Hepatocyte (in vitro differentiated cells): ENCODE measurements at places on chromosomes 3 and 15. TPM values are rescaled to one million over a fixed set of nuclear protein-coding genes. Genes with fewer than 3 reads are reported as not detected.

Gene FURIN
- polyA plus RNA-seq: 84.6 and 98.9 TPM in 2 replicates

Gene ETV5
- 15.0 and 23.6 TPM in 2 replicates for polyA plus RNA-seq

Gene AP3S2
- polyA plus RNA-seq: 14.2 and 15.6 TPM in 2 replicates

Gene TMED3
- polyA plus RNA-seq: 204 and 223 TPM in 2 replicates

GRCh38 chr3:139619484-139619883 lies 58.3 kb downstream of the NMNAT3 start:
- no peaks in the 10 kb centered on the region for H3K36me3 ChIP-seq
- H3K4me1 ChIP-seq: no peaks in the 10 kb centered on the region
- no peak overlapping the region for H3K27ac ChIP-seq
- no peak overlapping the region for H3K4me3 ChIP-seq
- DNase-seq: no peak
- H3K27me3 ChIP-seq: no peaks in the 10 kb centered on the region

DNA sequence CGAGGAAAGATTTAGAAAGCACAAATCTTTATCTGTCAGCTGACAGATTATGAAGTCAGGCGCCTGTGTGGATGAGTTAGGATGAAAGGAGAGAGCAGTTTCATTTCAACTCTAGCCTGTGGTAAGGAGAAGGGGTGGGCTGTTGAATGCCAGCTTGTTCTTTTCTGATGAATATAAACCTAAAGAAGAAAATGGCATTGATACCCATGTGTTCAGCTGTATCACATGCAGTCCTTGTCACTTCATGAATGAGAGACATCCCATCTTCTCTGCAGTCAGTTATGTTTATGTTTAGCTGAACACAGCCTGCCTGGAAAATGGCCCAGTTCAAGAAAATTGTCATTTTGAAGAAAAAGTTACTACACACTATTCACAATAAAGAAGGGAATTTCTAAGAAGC lies 345.7 kb upstream of the RBMS3 start:
- H3K4me3 ChIP-seq: no peak overlapping the region
- H3K4me1 ChIP-seq: no peaks in the 10 kb centered on the region
- no peaks in the 10 kb centered on the region for H3K27me3 ChIP-seq
- DNase-seq: no peak

DNA sequence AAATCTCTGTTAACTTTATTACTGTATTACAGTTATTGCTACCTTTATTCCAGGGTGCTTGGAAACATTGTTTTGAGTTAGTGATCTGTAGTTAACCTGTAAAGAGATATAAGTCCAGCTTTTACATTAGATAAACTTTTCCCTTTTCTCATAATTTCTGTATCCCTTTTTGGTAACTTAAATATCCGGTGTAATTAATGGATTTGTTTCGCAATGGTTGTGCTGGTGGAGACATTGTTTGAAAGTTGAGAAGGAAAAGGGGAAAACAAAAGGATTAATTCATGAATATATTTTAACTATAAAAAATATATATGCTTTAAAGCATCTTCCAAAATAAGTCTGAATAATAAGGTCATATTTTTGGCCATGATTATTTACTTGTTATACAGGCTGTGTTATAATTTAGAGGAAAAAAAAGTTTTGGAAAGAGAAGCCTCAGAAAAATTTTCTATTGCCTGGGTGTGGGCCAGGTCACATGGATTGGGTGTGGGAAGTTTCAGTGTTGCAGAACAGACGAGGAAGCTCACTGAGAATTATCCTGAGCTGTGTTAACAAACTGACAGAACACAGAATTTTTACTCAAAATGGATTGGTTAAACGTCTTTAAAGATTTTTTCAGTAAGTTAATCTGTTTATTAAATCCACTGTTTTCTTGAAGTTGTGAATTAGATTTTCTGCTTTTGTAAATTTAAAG lies 27.7 kb upstream of the IL20RB start:
- no peaks in the 10 kb centered on the region for H3K27me3 ChIP-seq
- peak overlapping the region; percentile 14 for H3K27ac ChIP-seq
- H3K4me1 ChIP-seq: no peaks in the 10 kb centered on the region
- no peaks in the 10 kb centered on the region for H3K36me3 ChIP-seq

- DNase-seq: no peak
- H3K27ac ChIP-seq: no peak overlapping the region
- H3K4me3 ChIP-seq: no peak overlapping the region
- no peaks in the 10 kb centered on the region for H3K27me3 ChIP-seq
- H3K4me1 ChIP-seq: no peaks in the 10 kb centered on the region
These were observed 463.9 kb downstream of the WDR72 start for GRCh38 chr15:53295574-53295973.

DNA sequence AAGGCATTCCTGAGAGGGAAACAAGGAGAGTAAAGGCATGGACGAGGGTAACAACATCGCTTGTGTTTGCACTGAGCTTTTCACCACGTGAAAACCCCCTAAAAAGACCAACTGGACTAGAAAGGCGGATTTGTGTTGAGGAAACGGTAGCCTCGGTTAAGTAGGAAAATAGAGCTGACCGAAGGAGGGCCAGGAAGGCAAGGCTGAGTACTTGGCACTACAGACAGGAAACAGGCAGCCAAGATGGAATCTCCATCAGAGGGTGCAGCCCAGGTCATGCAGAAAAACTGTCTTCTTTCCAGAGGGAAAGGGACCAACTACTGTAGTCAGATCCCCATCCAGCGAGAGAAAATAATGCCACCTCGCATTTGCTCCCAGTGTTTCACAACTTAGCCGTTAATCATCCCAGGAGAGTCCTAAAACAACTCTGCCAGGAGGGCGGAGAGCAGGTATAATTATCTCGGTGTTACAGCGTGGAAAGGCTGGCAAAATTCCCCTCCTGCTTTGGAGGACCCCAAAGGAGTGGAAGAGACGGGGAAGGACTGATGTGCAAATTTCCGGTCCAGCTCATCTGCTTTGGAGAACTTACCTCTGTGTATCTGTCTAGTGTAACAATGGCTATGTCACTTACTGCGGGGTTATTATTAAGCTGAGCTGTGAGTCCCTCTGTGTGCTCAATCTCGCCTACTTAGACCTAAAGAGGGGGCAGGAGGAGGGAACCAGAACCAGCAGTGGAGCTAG lies 77.2 kb downstream of the MYO1E start:
- H3K36me3 ChIP-seq: no peaks in the 10 kb centered on the region
- no peak for DNase-seq
- H3K4me3 ChIP-seq: no peak overlapping the region
- peak overlapping the region; percentile 29 for H3K27ac ChIP-seq
- peaks cover 20% of the 10 kb centered on the region for H3K4me1 ChIP-seq

- no peaks in the 10 kb centered on the region for H3K36me3 ChIP-seq
- H3K27me3 ChIP-seq: no peaks in the 10 kb centered on the region
- no peak overlapping the region for H3K27ac ChIP-seq
These were observed 193.7 kb downstream of the CHST2 start for GRCh38 chr3:143313025-143313892.

DNA sequence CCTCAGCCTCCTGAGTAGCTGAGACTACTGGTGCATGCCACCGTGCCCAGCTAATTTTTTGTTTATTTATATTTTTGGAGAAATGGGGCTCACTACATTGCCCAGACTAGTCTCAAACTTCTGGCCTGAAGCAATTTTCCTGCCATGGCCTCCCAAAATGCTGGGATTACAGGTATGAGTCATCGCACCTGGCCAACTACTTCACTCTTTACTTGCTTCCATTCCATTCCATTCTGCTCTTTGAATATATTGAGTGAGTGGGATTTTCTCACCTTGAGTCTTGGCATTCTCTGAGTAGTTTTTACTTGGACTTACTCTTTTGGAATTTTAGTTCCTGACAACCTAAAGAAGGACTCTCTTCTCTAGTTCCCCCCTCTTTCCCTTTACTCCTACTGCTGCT lies 93.8 kb upstream of the UNC13C start:
- no peaks in the 10 kb centered on the region for H3K36me3 ChIP-seq
- H3K4me3 ChIP-seq: no peak overlapping the region
- no peaks in the 10 kb centered on the region for H3K27me3 ChIP-seq
- no peak for DNase-seq
- H3K4me1 ChIP-seq: no peaks in the 10 kb centered on the region
- H3K27ac ChIP-seq: no peak overlapping the region

GRCh38 chr15:70722266-70723121 lies 40.9 kb downstream of the UACA start:
- no peaks in the 10 kb centered on the region for H3K36me3 ChIP-seq
- no peak overlapping the region for H3K27ac ChIP-seq
- H3K4me1 ChIP-seq: peaks cover 10% of the 10 kb centered on the region
- H3K27me3 ChIP-seq: no peaks in the 10 kb centered on the region

DNA sequence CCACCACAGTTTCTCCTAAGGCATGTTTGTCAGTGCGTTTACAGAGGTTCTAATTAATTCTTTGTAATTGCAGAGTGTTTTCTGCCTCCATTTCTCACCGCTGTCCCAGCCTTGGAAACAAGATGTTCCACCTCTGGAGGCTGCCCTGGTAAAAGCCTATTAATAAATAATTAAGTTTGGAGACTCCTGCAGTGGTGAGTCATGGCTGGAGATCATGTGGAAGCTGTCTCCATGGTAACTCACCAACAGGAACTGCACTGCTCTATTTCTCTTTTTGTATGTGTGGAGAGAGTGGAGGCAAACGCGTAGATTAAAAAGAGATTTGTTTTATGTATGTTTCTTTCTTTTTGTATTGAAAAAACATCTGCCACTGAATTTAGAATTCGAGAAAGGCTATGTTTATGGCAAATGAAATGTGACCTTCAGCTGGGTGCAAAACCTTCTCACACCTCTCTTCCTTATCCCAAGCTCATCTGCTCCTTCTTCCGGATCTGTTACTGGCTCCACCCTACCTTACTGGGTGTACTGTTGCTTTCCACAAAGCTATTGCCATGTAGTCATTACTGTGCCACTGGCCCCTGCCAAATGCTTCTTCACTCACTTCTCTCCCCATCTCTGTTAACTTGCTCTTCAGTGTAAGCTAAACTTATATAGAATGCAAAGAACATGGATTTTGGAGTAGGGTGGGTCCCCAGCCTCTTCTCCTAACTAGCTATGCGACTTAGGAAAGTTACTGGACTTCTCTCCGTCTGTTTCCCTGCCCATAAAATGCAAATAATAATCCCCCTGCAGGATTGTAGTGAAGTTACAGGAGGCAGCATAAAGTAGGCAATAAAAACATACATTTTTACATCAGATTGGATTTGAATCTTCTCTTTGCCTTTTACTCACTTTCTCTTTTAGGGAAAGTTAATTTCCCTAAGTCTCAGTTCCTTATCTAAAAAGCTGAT lies 778.5 kb downstream of the NTRK3 start:
- no peak overlapping the region for H3K4me3 ChIP-seq
- peak; percentile 90 for DNase-seq
- H3K27me3 ChIP-seq: no peaks in the 10 kb centered on the region
- no peaks in the 10 kb centered on the region for H3K4me1 ChIP-seq
- H3K36me3 ChIP-seq: no peaks in the 10 kb centered on the region

GRCh38 chr3:55107187-55107586 lies 179.3 kb upstream of the LRTM1 start:
- H3K27ac ChIP-seq: no peak overlapping the region
- no peaks in the 10 kb centered on the region for H3K36me3 ChIP-seq
- H3K27me3 ChIP-seq: no peaks in the 10 kb centered on the region
- no peaks in the 10 kb centered on the region for H3K4me1 ChIP-seq
- DNase-seq: no peak

DNA sequence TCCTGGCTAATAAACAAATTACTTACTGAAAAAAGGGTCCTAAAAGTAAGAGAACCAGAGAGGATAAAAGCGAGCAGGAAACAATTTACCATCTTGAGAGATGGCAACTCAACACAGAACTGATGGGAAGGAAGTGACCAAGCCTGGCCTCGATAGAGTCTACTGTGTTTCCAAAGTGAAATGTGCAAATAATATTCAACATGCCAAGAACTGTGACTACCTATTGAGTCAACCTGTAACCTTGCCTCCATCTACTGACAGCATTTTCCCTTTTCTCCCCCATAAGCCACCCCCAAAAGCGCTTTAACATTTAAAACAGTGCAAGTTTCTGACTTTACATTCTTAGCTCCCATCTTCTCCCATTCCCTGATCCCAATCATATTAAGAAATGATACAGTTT lies 75.4 kb upstream of the PSMD6 start:
- H3K27me3 ChIP-seq: no peaks in the 10 kb centered on the region
- no peaks in the 10 kb centered on the region for H3K4me1 ChIP-seq
- no peak for DNase-seq

GRCh38 chr15:89198934-89199333 lies 22.4 kb downstream of the RLBP1 start:
- H3K4me1 ChIP-seq: no peaks in the 10 kb centered on the region
- no peak for DNase-seq
- H3K36me3 ChIP-seq: no peaks in the 10 kb centered on the region
- no peaks in the 10 kb centered on the region for H3K27me3 ChIP-seq
- H3K4me3 ChIP-seq: no peak overlapping the region

DNA sequence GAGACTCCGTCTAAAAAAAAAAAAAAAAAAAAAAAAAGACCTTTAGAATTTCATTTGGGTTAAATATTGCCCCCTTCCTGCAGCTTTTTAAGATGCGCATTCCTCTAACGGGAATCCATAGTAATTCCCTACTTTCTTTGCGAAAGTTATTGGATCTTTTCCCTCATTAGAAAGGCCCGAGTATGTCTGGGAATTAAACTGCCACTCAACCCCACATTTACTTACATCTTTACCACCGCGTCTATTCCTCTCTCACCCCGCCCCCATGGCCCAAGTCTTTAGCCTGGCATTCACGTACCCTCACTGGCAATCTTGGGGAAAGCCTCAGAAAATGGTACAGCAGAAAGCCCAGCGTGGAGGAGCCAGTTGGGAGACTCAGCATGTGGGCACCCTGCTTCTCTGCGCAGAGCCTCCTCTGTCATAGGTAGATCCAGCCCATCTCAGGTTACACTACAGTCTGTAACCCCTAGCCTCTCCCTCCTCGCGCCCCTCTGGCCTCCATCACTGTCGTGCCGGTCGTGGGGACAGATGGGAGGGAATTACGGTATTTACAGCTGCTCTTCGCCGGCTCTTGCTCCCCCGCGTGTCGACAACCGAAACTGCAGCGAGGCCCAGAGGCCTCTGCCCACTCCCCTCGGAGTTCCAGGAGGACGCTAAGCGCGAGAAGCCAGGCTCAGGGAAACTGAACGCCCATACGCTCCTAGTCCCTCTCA lies 6.4 kb upstream of the ANKDD1A start:
- DNase-seq: peak; percentile 86
- no peaks in the 10 kb centered on the region for H3K36me3 ChIP-seq
- H3K4me3 ChIP-seq: no peak overlapping the region
- peak overlapping the region; percentile 47 for H3K27ac ChIP-seq

GRCh38 chr3:127451321-127451720 lies 139.2 kb downstream of the TPRA1 start:
- no peak for DNase-seq
- no peaks in the 10 kb centered on the region for H3K36me3 ChIP-seq
- no peak overlapping the region for H3K27ac ChIP-seq
- peaks cover 3% of the 10 kb centered on the region for H3K4me1 ChIP-seq

DNA sequence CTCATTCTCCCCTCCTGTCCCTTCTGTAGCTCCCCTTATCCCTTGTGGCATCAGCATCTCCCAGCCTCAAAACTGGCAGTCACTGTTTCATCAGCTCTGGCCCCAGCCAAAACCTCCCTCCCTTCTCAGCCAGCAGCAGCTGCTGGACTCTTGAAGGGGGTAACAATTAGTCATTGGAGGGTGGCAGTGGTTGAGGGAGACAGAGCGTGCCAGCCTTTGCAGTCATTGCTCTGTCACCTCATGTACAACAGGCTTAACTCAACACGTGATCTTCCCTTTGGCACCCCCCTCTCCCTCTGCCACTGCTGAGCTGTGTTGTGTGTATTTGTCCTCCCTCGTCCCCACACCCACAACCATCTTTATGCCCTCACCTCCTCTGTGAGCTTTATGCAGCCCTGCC lies 28.2 kb downstream of the RBP2 start:
- DNase-seq: no peak
- no peaks in the 10 kb centered on the region for H3K27me3 ChIP-seq
- no peak overlapping the region for H3K4me3 ChIP-seq
- H3K36me3 ChIP-seq: no peaks in the 10 kb centered on the region
- H3K27ac ChIP-seq: no peak overlapping the region

GRCh38 chr3:23785097-23785645 lies 20.6 kb upstream of the UBE2E1 start:
- no peaks in the 10 kb centered on the region for H3K36me3 ChIP-seq
- H3K27ac ChIP-seq: no peak overlapping the region
- H3K27me3 ChIP-seq: no peaks in the 10 kb centered on the region
- DNase-seq: no peak
- no peak overlapping the region for H3K4me3 ChIP-seq
